ENCODE measurements at places on chromosomes 2 and 18.

- DNase-seq, result no peak
Measured at GRCh38 chr2:146214394-146214929, 1630.4 kb upstream of the ACVR2A start.

- DNase-seq, result no peak
Measured at GRCh38 chr18:71079606-71080005, 790.8 kb downstream of the SOCS6 start.

GRCh38 chr2:140895378-140895777 lies 1235.4 kb downstream of the LRP1B start:
- no peak for DNase-seq

DNA sequence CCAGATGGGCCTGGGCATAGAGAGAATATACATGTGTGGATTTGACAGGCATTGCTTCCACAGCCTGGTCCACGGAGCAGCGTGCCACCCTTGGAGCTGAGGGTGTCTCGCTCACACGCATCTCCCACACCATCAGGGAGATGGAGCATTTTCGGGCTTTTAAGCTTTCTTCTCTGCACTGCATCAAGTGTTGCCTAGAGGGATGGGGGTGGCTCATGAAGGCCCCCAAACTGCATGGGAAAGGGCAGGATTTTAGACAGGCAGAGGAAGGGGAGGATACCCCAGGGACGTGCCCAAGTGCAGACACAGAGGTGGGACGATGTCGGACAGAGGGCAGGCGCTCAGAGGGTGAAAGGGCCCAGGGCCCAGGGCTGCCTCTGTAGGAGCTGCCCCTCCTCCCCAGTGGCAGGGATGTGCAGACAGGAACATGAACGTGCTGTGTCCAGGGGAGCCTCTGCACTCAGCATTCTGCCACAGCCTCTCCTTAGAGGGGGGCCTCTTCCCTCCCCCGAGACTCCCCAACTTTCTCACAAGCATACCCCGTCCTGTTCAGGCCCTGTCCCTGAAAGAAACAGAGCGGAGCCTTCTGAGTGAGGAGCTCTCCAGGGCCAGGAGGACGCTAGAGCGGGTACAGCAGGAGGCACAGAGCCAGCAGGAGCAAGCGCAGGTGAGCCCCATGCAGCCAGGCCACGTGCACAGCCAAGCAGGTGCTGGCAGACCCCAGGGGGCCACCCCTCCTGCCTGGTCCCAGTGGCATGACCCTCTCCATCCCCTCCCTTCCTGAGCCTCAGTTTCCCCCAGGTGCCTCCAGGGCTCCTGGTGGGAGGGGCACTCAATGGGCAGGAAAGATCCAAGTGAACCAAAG lies 42.9 kb upstream of the SNED1 start:
- no peak for DNase-seq

DNA sequence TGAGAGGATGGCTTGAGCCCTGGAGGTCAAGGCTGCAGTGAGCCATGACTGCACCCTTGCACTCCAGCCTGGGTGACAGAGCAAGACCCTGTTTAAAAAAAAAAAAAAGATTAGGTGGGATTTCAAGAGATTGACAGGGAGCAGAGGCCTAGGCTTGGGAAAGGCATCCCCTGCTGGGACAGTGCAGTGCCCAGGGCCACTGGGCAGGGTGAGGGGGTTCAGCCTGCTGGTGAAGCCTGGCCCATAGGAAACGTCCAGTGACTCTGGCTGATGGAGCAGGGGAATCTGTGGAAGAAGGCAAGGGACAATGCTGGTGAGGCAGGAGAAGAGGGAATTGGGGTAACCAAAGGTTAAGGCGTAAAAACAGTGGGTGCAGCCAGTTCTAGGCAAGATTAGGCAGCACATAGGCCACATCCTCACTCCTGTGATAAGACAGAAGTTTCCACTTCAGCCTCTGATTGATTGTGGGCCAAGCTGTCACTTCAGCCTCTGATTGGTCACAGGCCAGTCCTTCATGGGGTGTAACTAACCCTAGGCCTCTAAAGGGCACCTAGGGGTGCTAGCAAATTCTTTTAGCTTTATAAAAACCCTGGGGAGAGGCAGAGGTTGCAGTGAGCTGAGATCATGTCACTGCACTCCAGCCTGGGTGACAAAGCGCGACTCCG lies 128.6 kb downstream of the MSH2 start:
- no peak for DNase-seq
